ENCODE measurements at places on chromosomes 12 and 14. TPM values are rescaled to one million over a fixed set of nuclear protein-coding genes. Genes with fewer than 3 reads are reported as not detected.

- DNase-seq: no peak
These were observed 278.7 kb upstream of the PRICKLE1 start for GRCh38 chr12:42868291-42868690.

SSTR1 gene
- polyA plus RNA-seq: 0.04 TPM

DNA sequence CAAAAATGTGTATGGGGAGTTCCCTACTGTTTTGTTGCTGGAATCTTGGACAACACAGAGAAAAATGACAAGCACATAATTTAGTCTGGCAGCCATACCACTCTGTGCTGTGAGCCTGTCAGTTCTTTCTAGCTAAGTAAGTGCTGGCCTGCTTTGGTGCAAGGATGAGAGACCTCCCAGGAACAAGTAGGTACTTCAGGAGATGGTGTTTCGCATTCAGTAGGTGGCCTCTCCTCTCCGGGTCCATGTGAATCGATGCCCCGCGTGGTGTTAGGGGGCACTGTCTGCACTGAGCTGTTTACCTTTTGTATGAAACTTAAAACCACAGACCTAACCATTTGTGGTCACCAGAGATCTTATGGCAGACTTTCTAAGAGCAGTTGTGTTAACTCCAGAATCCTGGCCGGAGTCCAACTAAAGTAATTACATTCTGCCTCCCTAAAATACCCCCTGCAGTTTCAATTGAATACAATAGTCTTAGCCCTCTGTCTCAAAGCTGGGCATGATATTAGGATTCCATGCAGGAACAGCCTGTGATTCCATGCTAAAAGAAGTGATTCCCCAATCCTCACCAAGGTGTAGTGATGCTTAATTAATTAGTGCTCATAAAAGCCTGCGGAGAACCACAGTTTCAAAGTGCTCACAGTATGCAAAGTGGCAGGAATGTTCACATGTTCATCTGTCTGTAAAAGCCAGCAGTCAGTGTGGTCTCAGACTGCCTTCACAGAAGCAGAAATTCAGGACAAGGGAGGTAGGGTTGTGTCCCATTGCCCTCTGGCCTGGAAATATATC lies 64.2 kb downstream of the LLPH start:
- no peak for DNase-seq

SLC25A47 gene
- polyA plus RNA-seq: not detected

DNA sequence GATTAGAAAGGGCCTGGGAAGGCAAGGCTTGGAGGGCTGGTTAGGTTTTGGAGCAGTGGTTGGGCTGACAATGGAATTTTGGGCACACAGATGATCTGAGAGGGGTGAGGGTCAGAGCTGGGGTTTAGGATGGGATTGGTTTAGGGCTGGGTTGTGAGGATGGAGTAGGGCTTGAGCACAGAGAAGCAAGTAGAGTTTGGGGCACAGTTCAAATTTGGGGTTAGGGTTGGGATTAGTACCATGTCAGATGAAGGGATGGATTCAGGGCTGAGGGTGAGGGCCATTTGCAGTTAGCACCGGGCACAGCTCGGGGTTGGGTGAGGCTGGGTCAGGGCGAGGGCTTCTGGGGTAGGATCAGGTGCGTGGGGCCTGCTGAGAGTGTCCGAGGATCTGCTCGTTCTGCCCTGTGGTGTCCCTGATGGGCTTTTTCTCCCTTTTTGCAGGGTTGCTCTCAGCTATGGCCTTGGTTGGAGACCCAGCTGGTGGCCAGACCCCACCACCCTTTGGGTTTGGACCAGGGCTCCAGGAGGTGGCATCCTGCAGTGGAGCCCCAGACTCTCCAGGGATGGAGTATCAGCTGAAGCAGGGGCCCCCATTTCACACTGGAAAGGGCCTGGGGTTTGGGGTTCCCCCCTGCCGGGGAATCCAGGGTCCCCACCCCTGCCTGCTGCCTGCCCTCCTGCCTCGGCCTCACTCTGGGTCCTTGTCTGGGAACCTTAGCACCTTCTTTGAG lies 45.6 kb downstream of the KRT80 start:
- DNase-seq: no peak

TMCC3 gene
- polyA plus RNA-seq: 23.2 TPM

- DNase-seq: no peak
These were observed 185.2 kb downstream of the ERC1 start for GRCh38 chr12:1176191-1176590.

C12orf60 gene
- polyA plus RNA-seq: 0.74 TPM

GRCh38 chr14:22872833-22873520 lies 1.4 kb downstream of the LRP10 start:
- DNase-seq: no peak

DNA sequence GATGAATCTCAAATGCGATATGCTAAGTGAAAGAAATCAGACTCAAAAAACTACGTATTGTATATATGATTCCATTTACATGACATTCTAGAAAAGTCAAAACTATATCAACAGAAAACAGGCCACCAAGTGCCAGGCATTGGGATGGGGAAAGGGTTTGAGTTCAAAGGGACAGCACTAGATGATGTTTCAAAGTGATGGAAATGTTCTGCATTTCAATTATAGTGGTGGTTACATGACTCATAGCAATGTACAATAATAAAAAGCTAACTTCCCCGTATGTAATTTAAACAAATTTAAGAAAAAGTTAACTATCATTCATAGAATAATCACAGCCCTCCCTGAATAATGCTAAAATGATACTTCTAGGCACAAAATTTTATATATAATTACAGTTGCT lies 13.5 kb downstream of the HECTD1 start:
- no peak for DNase-seq

GPR132 gene
- 0.84 TPM for polyA plus RNA-seq

MCRS1 gene
- polyA plus RNA-seq: 59.6 TPM

NTN4 gene
- 40.7 TPM for polyA plus RNA-seq

DNA sequence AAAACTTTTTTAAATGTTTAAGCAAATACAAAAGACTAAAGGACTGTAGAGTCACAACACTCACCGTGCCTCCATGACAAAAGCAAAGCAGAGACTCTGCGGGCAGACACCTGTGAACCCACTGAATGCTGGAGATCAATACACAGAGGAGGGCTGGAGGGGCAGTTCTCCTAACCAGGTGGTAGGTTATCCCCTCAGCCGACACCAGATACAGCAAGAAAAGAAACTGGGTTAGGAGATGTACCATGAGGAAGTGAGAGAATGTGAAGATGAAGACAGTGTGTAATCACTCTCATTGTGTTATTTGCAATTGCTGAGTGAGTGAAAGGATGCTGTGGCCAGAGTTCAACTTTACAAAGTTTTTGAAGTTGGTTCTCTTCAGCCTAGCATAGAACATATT lies 480.3 kb downstream of the BCL11B start:
- DNase-seq: no peak

DNA sequence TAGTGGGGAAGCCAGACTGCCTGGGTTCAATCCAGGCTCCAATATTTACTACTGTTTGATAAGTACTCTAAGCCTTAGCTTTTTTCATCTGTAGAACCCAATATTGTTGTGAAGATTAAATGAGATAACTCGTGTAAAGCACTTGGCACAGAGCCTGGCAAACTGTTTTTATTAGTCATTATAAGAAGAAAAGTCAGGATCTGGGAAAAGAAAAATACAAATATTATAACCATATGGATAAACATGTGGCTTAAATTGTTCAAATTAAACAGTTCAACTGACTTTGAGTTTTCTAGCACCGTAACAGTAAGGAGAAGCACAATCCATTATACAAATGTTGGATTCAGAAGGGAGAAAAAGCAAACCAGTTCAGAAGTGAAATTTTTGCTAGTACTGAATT lies 22.0 kb upstream of the CDK17 start:
- DNase-seq: no peak

DNA sequence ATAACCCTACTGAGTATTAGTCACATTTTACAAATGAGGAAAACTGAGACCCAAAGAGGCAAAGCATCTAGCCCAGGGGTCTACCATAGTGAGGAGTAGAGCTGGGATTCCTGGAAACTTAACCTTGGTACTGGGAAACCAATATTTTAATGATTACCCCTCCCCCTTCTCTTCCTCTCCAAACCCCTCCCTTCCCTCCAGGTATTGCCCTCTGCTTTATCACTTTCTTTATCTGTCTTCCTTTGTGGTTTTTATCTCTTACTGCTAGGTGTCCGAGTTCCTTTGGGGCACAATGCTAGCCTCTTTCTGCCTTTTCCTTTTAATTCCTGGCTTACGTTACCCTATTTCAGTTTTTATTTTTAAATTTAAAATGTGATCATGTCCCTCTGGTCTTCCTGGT lies 2.8 kb downstream of the GABARAPL1 start:
- DNase-seq: no peak

- DNase-seq: no peak
These were observed 14.0 kb downstream of the OTX2 start for GRCh38 chr14:56796259-56796658.

GDF3 gene
- polyA plus RNA-seq: not detected

EML1 gene
- 43.2 TPM for polyA plus RNA-seq

DNA sequence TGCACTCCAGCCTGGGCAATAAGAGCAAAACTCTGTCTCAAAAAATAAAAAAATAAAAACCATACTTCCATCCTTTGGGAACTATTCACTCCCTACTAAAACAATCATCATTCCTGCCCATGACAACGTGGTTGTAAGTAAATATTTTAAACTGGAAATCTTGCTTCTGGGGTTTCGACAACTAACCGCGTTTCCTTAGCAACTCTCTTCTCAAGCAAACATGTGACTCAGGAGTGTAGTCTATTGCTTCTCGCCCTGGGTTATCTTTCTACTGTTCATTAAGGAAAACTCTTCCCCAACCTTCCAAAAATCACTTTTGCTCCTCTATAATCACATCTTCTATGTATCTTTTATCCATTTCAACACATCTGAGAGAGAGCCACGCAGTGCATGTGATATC lies 21.8 kb downstream of the APPL2 start:
- no peak for DNase-seq

- no peak for DNase-seq
These were observed 187.0 kb downstream of the ADGRD1 start for GRCh38 chr12:131140697-131141096.

GRCh38 chr12:76303989-76304460 lies 44.2 kb downstream of the BBS10 start:
- no peak for DNase-seq

LRIG3 gene
- polyA plus RNA-seq: 29.2 TPM

DNA sequence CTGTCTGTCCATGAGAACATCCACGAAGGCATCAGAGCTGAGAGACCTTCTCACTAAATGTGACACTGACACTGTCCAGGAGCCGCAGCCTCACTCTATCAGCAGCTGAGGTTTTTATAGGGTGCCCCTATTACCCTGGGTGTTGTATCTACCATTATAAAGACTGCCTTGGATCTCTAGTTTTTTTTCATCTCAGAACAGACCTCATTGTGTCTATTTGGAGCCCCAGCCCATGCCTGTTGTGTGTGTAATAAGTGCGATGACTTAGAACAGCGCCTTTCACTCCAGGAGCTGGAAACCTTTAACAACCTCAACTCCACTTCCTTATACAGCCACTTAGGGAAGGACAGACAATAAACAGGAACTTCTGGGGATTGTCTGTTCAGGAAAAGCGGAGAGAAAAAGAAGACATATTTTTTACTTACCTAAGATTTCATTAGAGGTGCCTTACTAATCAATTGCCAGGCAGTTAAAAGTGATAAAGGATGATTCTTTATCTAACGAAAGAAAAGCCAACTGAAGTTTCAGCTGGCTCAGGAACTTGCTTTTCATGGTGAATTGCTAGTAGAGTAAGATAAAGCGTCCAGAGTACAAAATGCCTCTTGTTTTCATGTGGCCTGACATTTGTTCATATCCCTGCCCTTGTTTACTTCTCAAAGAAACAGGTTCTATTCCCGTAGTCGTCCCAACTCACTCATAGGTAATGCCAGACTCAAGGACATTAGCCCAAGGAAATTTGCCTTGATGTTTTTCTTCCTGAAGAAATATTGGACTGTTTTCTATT lies 420.6 kb downstream of the RAD51B start:
- no peak for DNase-seq

DNA sequence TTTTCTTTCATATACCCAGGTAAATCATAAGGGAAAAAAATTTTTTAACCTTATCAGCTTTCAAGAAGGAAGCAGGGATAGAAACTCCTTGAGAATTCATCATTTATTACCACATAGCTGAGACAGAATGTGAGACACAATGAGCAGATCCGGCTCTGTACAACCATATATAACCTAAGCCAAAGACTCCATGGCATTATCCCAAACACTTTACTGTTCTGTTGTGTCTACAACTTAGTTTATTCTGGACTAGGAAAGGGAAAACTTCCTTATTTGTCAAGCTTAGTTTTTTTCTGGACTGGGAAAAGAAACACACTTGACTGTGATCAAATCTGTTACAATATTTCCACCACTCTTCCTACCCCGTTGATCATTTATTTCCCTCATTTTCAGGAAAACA lies 38.3 kb upstream of the CATSPERB start:
- no peak for DNase-seq

ACAD10 gene
- polyA plus RNA-seq: 22.7 TPM

DNA sequence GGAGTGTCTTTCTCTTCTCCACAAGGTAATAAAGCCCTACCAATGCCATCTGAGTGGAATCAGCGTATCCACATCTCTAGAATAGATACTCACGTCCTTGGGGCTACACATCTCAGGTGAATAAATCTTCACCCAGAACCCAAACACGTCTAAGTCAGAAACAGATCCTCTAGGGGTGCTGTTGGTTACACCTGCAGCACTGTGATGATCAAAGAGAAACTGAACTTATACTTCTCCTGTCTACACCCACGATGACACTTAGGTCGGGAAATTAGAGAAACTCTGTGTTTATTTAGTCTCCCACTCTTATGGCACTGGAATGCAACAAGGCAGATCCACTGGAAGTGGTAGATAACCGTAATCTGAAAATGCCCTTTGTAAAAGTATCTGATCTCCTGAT lies 46.2 kb downstream of the WIF1 start:
- DNase-seq: no peak

DNA sequence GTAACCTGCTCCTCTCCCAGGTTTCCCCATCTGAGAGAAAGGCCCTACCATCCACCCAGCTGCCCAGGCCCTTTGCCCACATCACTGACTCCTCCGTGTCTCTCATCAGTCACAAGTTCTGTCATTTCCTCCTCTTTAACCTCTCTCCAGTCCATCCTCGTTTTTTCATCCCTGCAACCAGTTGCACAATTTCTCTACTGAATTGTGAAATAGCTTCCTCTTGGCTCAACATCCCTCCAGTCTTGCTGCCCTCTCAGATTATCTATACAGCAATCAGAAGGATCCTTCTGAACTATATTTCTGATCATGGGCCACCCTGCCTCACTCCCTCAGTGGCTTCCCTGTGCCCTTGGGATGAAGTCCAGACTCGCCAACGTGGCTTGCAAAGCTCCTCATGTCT lies 6.8 kb downstream of the FAM161B start:
- no peak for DNase-seq
